Caki2 (cell line): ENCODE measurements at places on chromosomes 3 and 15.

DNA sequence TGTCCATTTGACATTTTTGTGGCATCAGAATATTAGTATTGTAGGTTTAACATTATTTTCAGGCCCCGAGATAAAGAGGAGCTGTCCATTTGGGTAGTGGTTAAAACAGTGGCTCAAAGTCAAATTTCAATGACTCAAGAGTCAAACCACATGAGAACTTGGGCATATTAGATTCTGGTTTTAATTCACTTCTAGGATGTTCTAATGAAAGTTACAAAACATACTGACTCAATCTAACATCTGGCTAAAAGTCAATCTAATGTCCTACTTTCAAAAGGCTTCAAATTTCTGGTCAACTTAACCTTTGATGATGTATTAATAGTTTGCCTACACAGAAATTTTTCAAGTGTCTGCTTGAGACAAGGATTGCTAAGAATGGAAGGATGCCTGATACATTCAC, 112.4 kb downstream of the ABI3BP start:
- DNase-seq, result no peak

GRCh38 chr3:107816107-107816506, 274.7 kb downstream of the CD47 start:
- peak; percentile 84 for DNase-seq

DNA sequence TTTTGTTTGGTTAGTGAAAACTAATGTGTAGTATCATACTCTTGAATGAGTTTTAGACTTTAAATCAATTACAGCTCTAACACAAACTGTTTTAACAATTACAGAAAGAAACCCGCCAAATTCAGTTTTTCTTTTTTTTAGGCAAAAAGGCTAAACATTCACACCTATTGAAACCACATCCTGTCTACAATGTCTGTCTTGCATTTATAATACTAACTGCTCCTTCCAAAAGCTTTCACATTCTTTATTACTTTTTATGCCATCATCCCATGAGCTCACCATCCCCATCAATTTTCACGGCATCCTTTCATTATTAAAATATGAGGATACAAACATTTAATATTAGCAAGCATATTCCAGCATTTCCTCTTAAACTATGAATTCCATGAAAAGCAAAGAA, 593.3 kb downstream of the FOXP1 start:
- no peak for DNase-seq

DNA sequence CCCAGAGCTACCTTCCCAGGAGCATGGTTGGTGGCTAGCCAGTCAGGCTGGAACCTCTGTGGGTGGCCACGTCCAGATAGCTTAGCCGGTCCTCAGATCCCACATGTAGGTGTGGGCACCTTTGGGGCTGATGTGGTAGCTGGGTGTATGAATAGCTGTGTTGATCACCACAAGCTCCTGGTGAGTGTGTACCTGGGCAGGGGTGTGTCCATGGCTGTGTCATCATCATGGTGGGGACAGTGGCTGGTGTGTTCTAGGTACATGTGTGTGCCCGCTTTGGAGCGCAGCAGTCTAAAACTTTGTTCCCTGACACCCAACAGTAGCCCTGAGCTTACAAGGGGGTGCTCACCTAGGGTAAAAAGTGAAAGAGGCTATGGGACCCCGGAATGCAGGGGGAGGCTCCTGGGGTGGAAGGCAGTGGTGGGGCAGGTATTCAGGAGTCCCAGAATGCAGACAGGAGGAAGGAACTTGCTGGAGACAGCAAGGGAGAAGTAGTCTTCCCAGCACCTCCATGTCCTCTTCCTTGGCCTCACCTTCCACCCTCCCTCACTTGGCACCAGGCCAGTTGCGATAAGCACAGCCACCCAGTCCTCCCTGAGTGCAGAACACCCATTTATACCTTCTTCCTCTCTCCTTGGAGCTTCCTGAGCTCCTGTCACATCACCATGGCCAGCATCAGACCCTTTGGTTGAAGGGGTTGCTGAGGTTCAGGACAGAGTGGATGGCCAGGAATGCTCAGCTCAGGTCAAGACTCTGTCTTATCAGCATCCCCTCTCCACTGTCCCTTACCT, 1.2 kb downstream of the CISH start:
- DNase-seq, result no peak

- no peak for DNase-seq
Measured at GRCh38 chr3:107644631-107645030, 121.9 kb downstream of the BBX start.

DNA sequence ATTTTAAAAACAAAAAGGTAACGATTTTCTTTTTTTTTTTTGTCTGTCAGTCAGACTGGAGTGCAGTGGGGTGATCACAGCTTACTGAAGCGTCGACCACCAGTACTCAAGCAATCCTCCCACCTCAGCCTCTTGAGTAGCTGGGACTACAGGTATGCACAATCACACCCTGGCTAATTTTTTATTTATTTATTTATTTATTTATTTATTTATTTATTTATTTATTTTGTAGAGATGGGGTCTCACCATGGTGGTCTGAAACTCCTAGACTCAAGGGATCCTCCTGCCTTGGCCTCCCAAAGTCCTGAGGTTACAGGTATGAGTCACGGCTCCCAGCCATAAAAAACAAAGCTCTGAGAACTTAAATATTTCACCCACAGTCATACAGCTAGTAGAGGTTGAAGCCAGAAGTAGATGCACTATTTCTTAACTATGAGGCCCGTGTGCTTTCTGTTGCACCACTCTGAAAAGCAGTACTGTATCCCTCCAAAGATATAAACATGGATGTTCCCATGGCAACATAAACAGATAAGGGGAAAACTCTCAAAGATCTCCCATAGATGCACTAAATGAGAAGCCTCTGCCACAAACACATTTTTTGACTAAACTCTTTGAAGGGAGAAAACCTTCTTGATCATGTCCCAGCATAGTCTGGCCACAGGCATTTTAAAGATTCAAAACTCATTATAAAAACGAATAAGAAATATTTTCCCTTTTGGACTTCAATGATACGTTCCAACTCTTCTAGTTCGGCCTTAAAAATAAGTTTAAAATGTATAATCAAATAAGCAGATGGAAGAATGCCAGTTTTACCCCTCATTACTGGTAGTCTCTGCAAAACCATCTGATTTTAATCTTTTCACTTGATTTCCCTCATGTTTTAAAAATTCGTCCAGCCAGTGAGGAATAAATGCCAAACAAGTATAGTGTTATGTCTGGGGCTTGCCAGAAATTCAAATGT, 162.3 kb upstream of the ARHGEF26 start:
- no peak for DNase-seq

DNA sequence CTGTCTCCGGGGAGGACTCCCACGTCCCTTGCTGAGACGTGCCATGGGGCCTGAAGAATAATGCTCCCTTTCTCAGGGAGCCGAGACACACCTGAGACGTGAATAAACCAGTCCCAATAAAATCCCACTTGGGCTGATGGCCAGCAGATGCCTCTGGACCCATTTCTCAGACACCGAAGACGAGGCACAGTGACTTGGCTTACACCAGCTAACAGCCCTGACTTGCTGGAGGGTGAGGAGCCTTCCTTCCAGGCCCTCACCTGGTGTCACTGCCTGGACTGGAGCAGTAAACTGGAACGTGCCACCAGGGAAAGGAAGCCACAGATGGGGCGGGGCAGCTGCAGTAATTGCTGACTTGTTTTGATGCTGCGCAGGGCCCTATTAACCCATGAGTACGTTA, 189.7 kb downstream of the PDZRN3 start:
- no peak for DNase-seq

DNA sequence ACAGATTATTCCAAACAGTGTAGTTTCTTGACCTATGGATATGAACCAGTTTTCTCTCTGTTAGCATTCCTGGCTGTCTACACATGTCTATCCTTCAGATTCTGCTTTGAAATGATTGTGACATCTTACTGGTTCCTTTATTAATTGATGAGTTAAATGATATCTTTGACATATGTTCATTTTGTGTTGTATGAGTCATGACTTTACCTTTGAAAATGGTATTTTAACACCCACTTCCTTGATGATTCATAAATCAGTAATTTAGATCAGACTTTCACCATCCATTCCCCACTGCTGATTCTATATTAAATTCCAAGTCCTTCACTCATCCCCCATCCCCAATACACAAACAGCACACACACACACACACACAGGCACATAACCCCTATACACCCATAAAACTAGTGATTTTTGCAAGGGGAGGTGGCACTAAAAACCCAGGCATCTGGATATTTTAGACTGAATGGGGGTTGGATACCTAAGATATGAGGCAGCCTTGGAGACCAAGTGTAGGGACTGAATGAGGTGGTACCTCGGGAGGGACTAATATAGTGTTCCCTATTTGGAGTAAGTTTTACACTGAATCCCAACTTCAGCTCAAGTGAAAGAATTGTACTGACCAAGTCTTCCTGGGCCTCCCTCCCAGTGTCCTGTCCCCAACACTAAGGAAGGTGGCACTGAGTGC, 9.7 kb downstream of the CCK start:
- DNase-seq, result peak; percentile 14

- DNase-seq, result peak; percentile 77
Measured at GRCh38 chr15:90101969-90102890, at the start of gene IDH2. IDH2 (minus strand) TSS chr15:90102468; CDS start chr15:90102390, 78 bp downstream.

DNA sequence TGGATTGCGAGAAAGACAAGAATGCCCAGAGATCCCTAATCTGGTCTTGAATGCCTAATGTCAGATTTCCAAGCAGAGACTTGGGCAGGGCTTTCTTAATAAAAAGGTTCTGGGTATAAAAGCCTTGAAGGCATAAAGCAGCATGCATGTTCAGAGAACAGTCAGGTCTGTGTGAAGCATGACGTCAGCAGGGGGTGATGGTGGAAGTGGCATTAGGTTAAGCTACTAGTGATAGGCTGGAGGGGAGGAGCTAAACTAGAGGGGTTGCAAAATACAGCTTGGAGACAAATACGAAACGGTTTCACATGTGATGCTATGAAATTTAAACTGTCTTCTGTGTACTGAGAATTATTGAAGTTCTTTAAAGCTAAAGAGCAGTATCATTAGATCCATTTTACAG, 125.6 kb downstream of the VPS8 start:
- no peak for DNase-seq

DNA sequence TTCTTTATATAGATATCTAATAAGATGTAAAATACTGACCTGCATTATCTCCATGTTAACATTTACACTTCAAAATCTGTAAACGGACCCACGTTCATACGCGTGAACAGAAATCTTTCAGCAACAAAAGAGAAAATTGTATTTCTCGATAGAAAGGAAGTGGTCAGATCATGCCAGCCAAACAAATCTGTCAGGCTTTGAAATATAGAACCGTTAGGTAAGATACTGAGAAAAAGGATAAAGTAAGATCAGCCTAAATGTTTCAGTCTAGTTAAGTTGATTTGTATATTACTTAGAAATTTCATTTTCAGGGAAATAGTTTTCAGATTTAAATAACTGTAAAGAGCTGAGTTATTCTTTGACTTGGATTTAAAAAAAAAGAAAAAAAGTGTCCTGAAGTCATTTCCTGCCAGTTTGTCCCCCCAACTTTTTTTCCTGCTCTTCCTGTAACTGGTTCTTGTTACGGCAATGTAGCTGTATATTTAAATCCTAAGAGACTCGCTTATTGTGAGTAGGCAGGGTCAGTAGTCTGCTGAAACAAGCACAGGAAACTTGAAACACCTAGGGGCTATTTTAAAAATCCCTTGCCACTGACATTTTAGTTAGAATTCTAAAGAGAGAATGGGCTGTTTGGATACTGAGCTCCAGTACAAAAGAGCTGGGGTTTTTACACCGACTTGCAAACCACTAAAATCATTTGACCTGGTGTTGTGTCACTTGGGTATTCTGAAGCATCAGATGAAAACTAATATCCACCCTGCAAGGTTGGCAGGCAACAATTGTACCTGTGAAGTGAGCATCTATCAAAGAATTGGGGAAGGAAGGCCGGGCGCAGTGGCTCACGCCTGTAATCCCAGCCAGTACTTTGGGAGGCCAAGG, 237.5 kb downstream of the UBE2E2 start:
- no peak for DNase-seq

DNA sequence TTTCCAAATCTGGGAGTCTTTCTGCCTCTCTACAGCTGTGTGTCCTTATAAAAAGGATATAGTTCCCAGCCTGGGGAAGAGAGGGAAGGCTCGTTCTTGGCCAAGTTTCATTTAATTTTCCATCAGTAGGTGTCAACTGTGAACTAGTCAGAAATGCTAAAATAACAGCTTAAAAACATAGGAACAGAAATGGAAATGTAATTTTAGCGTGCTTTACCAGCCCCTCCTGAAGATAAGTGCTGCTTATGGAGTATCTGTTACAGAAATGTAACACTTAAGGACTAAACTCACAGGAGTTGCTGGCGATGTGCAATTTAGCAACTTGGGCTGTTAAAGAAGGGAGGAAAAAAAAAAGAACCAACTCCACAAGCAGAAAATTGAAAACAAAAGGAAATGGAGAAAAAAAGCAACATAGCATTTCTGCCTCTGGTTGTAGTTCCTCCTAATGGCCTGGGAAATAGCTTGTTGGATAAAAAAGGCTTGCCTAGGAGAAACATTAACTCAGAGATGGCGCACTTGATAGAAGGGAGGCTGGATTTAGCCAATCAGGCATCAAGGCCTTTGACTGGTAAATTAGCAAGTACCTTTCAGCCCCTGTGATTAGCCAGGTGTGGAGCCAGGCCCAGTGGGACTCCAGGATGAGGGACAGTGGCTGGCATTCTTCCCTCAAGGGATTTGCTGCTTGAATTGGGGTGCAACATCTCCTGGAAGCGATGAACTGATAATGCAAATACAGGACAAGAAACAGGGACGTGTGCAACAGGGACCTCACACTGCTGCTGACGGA, 84.3 kb downstream of the RPLP1 start:
- DNase-seq, result peak; percentile 49

- DNase-seq, result no peak
Measured at GRCh38 chr3:51245867-51246266, 139.2 kb upstream of the MANF start.

DNA sequence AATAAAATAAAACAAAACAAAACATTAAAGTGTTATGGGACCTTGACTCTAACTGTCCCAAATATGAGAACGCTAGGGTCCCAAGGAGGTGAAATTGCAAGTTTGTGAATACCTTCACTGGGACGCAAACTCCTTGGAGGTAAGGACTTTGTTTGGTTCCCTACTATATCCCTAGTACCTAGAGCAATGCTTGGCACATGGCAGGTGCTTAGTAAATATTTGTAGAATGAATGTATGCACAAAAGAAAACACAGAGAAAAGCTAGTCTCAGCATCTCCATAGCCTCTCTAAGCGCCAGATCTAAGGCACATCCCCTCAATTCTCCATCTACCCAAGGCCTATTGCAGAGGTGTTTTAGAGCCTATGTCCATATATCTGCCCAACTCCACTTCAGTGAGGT, 30.5 kb downstream of the GPR176 start:
- DNase-seq, result no peak

GRCh38 chr15:43330780-43331087, 361 bp upstream of the LCMT2 start:
- DNase-seq, result no peak

DNA sequence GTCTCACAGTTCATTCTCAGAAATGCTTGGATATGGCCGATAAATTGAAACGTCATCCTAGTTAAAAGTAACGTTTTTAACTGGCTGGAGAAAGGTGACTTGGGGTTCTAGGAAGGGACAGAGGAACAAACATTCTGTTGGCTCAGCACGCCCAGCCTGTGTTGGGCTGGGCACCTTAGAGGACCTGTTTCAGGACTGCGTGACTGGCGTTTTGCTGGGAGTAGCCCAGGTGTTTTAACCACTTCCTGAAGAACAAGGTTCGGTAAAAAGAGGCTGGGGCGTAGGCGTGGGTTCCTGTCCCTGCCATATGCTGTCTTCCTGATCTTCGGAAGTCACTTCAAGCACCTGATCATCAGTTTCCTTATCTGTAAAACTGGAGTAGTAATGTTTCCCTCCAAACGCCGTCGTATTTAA, 1.1 kb upstream of the TLNRD1 start:
- DNase-seq, result no peak
